ENCODE measurements at places on chromosomes 7 and 10.

DNA sequence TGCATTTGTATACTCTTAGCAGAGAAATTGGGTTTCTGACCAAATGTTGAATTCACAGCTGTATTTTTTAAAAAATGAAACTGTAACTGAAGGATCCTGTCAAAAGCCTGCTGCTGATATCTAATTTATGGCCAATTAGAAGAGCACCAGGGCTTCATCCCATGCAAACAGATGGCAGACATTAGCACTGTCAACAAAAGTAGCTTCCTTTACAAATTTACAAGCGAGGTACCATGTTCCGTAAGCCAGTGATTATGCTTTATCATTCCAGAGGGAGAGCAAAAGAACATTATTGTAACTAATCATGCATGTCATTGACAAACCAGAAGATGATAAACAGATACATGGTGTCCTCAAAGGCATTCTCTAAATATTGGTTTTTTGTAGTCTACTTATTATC, 177.2 kb upstream of the DKK1 start:
- no peak for DNase-seq

DNA sequence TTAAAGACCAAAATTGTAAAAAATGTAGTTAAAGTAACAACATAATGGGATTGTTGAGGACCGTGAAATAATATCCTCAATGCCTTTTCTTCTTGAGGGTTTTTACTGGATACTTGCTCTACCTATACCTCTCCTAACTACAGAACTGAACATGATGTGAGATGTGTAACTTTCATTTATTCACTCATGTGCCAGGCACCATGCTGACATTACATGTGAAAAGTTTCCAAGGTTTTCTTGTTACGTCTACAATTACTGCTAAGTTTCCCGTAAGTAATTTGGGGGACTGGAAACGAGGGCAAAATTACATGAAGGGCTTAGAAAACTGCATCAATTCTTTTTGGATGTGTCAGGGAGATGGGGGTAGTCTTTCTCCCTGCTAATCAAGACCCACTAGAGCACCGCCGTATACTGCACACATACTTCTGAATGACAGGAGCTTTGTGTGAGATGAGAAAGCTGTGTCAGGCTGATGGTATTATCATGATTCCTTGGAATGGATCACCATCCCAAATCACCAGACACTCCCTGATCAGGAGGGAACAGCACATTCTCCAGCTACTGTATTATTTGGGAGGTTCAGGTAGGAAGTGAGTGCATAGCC, 41.8 kb downstream of the PTPRZ1 start:
- DNase-seq = no peak

- no peak for DNase-seq
Measured at GRCh38 chr7:129262324-129262723, 37.5 kb downstream of the AHCYL2 start.

- no peak for DNase-seq
Measured at GRCh38 chr7:71429083-71429482, 297.1 kb downstream of the GALNT17 start.

- no peak for DNase-seq
Measured at GRCh38 chr10:48609899-48610584, 5.2 kb upstream of the ARHGAP22 start.
